ENCODE measurements at places on chromosomes 2 and 18. TPM values are rescaled to one million over a fixed set of nuclear protein-coding genes. Genes with fewer than 3 reads are reported as not detected.

Gene TXNDC9
- 19.7 TPM for total RNA-seq

Gene UGT1A8
- not detected for total RNA-seq

Gene C2orf78
- total RNA-seq, result not detected

- no peak overlapping the region for H3K4me3 ChIP-seq
- H3K4me1 ChIP-seq, result no peaks in the 10 kb centered on the region
- H3K27me3 ChIP-seq, result no peaks in the 10 kb centered on the region
Measured at GRCh38 chr2:182977463-182977862, 60.8 kb downstream of the NCKAP1 start.
